ENCODE measurements at places on chromosomes 4 and X. TPM values are rescaled to one million over a fixed set of nuclear protein-coding genes. Genes with fewer than 3 reads are reported as not detected.

OPN1MW3 gene
- not detected for total RNA-seq

KIAA1210 gene
- not detected for total RNA-seq

VSIG4 gene
- 0.25 TPM for total RNA-seq

PAGE2 gene
- not detected for total RNA-seq

DNA sequence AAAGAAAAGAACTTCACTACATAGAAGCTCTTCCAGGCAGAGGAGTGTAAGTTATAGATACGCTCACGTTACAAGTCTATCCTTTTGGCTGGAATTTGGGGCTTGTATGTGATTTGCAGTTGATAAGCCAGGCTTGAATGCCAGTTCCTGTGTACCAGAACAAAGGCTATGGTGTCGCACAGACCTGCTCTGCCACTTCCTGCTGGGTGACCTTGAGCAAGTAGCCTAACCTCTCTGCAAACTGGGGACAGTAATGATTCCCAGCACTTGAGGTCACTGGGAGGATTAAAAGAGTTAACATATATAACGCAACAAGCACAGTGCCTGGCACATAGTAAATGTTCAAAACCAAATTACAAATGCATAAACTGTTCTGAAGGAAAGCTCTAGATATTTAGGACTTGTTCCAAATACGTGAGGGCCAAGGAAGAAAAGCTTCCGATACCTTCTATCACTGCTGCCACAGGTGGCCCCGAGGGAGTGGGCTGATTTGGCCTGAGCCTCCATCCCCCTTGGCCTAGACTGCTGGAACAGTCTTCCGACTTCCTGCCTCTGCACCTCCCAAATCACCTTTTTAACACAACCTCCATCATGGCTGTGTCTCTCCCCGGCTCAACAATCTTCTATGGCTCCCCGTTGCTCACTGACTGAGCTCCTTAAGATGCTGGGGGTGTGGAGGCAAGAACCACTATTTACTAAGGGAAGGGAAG lies 1.3 kb upstream of the SOWAHD start:
- no peaks in the 10 kb centered on the region for H3K36me3 ChIP-seq
- no peak for DNase-seq
- peak overlapping the region; percentile 80 for H3K4me3 ChIP-seq
- peaks cover 13% of the 10 kb centered on the region for H3K27me3 ChIP-seq
- peaks cover 37% of the 10 kb centered on the region for H3K4me1 ChIP-seq

DNA sequence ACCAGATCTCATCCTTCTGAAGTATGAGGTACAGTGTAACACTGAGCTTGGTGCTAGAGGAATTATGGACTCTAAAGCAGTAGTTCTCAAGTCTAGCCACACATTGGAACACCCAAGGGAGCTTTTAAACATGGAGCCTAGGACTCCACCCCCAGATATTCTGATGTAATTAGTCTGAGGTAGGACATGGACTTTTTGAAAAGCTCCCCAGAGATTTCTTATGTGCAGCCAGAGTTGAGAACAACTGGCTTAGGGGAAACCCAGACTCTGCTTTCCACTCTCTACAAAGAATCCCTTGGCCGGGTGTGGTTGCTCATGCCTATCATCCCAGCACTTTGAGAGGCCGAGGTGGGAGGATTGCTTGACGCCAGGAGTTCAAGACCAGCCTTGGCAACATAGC lies 11.6 kb upstream of the GDPD2 start:
- no peak overlapping the region for H3K27ac ChIP-seq
- H3K27me3 ChIP-seq = no peaks in the 10 kb centered on the region
- H3K4me3 ChIP-seq = no peak overlapping the region
- H3K4me1 ChIP-seq = no peaks in the 10 kb centered on the region
- H3K36me3 ChIP-seq = peaks cover 14% of the 10 kb centered on the region

DNA sequence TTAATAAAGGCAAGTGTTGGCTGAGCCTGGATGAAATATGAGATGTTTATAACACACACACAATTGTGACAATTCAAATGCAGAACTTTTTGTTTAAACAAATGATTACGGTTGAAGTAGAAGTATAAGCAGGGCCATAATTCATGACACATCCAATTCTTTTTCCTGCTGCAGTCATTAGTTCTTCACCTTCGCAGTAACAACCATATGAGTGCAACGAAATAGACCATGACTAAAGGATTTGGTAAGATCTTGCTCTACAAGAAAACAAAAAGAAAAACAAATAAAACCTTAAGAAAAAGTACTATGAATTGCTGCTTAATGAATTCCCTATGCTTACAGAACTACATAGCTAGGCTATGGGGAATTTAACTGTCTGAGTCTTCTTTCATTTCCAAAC lies 13.9 kb upstream of the BMPR1B start:
- H3K4me1 ChIP-seq = peaks cover 7% of the 10 kb centered on the region
- no peak for DNase-seq
- H3K4me3 ChIP-seq = no peak overlapping the region
- H3K27me3 ChIP-seq = no peaks in the 10 kb centered on the region

DNA sequence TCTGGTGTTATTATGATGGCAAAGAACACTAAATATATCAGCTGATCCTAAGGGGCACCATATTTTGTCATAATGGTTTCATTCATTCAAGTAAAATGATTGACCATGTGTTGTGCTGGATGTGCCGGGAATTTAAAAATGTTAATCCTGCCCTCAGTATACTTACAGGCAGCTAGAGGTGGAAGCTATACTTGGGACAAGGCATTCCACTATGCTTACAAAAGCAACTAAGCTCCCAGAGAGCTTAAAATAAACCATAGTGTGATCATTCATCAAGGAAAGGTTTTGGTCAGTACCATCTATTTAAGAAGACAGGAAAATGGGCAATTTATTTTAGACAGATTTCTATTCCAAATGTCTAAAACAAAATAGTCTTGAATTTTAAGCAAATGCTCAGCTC lies 46.4 kb downstream of the NR3C2 start:
- H3K4me3 ChIP-seq = no peak overlapping the region
- no peaks in the 10 kb centered on the region for H3K36me3 ChIP-seq
- peaks cover 13% of the 10 kb centered on the region for H3K4me1 ChIP-seq
- no peak for DNase-seq

DNA sequence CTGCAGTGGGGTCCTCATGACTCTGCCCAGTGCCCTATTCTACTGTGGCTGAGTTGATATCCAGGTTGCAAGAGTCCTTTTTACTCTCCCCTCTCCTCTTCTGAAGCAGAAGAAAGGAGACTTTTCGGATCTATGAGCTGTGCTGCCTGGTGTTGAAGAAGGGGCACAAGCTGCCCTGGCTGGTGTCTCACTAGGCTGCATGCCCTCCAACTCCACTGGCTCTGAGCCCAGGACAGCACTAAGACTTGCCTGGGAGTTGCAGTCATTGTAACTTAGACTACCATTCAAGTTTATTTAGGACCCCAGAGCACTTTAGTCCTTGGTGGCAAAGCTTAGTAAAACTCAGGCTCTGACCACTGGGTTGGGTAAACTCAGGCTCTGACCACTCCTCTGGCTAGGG lies 89.4 kb downstream of the GABRB1 start:
- no peaks in the 10 kb centered on the region for H3K4me1 ChIP-seq
- H3K4me3 ChIP-seq = no peak overlapping the region
- no peak overlapping the region for H3K27ac ChIP-seq

GRCh38 chrX:36859231-36859630 lies 148.9 kb upstream of the FAM47C start:
- no peaks in the 10 kb centered on the region for H3K27me3 ChIP-seq
- H3K36me3 ChIP-seq = no peaks in the 10 kb centered on the region
- H3K4me3 ChIP-seq = no peak overlapping the region
- peaks cover 5% of the 10 kb centered on the region for H3K4me1 ChIP-seq

DNA sequence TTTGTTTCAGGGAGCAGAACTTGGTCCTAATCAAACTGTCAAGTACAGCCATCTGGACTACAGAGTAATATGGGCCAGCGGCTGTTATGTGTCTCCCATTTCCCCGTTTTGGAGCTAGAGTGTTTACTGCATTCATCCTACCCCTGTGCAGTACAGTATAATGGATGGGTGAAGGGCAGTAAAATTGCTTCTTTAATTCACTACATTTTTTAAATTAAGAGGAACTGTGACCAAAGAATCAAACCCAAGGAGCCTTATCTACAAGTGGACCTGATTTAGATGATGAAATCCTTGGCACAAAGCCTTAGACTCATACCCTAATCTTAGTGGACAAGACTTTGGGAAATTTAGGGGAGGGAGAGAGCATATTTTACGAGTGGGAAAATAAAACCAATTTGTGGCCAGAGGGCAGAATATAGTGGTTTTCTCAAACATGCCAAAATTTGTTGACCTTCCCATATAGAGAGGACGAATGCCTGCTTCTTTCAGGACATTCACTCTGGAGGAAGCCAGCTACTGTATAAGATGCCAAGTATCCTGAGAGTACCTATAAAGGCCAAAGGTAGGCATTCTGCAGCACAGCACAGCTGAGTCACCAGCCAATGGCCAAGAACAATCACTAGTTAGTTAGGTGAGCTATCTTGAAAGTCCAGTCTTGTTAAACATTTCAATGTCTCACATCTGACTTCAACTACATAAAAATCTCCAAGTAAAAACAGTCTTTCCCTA lies 253.8 kb upstream of the KCNIP4 start:
- no peak overlapping the region for H3K4me3 ChIP-seq
- DNase-seq = no peak
- no peak overlapping the region for H3K27ac ChIP-seq
- H3K4me1 ChIP-seq = no peaks in the 10 kb centered on the region
- H3K36me3 ChIP-seq = no peaks in the 10 kb centered on the region

- H3K27me3 ChIP-seq = no peaks in the 10 kb centered on the region
- peaks cover 18% of the 10 kb centered on the region for H3K4me1 ChIP-seq
- peaks cover 9% of the 10 kb centered on the region for H3K36me3 ChIP-seq
These were observed 1457.2 kb upstream of the PCDH7 start for GRCh38 chr4:29262986-29263385.

DNA sequence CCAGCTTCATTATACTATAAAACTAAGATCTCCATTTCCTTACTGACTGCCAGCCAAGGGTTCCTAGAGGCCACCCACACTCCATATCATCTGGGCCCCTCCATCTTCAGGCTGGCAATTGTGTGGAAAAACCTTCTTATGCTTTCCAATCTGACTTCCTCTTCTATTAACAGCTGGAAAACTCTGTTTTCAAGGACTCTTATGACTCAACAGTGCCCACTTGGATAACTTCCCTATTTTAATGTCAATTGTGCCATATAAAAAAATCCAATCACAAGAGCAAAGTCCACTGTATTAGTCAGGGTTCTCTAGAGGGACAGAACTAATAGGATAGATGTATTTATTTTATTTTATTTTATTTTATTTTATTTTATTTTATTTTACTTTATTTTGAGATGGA lies 41.0 kb upstream of the CPEB2 start:
- H3K27ac ChIP-seq = no peak overlapping the region
- DNase-seq = no peak
- H3K27me3 ChIP-seq = no peaks in the 10 kb centered on the region
- H3K4me3 ChIP-seq = no peak overlapping the region
- no peaks in the 10 kb centered on the region for H3K36me3 ChIP-seq
- H3K4me1 ChIP-seq = no peaks in the 10 kb centered on the region

DNA sequence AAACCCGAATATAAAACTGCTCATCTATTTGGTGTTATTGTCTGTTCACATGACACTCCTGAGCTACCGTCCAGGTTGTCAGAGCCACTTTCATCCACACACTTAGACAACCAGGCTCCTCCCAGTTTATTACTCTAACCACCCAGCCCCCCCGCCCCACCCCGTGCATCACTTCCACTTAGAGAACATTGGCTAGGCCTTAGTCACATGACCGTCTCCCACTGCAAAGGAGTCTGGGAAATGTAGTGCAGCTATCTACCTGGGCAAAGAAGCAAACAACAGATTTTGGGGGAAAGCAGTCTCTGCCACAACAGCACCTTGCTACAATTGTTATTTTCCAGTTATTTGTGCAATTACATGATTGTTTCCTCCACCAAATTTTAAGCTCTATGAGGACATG lies 57.6 kb upstream of the RBPJ start:
- no peak overlapping the region for H3K27ac ChIP-seq
- peaks cover 15% of the 10 kb centered on the region for H3K4me1 ChIP-seq
- H3K4me3 ChIP-seq = no peak overlapping the region
- DNase-seq = peak; percentile 31

GRCh38 chr4:23260511-23260910 lies 567.8 kb downstream of the GBA3 start:
- H3K36me3 ChIP-seq = peaks cover 3% of the 10 kb centered on the region
- no peak overlapping the region for H3K4me3 ChIP-seq
- no peak for DNase-seq
- no peak overlapping the region for H3K27ac ChIP-seq
- H3K27me3 ChIP-seq = no peaks in the 10 kb centered on the region

DNA sequence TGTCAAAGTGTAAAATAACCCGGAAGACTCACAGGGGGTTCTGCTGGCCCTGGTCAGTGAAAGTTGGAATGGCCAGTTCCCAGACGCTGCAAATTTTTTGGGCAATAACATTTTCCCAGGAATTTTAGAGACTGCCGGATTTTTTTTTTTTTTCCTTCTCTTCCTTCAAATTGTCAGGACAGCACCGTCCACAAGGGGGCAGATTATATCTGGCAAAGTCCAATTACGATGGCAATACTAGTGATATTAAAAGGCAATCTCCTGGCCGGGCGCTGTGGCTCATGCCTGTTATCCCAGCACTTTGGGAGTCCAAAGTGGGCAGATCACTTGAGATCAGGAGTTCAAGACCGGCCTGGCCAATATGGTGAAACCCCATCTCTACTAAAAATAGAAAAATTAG lies 20.5 kb downstream of the SLC25A5 start:
- H3K4me1 ChIP-seq = no peaks in the 10 kb centered on the region
- no peak overlapping the region for H3K27ac ChIP-seq
- no peaks in the 10 kb centered on the region for H3K36me3 ChIP-seq
- DNase-seq = peak; percentile 36
- H3K4me3 ChIP-seq = no peak overlapping the region

GRCh38 chr4:19727141-19727540 lies 524.6 kb upstream of the SLIT2 start:
- H3K27me3 ChIP-seq = no peaks in the 10 kb centered on the region
- no peak overlapping the region for H3K27ac ChIP-seq
- H3K36me3 ChIP-seq = peaks cover 4% of the 10 kb centered on the region

- no peaks in the 10 kb centered on the region for H3K36me3 ChIP-seq
- no peaks in the 10 kb centered on the region for H3K27me3 ChIP-seq
- peak; percentile 26 for DNase-seq
- H3K4me1 ChIP-seq = peaks cover 17% of the 10 kb centered on the region
- no peak overlapping the region for H3K4me3 ChIP-seq
These were observed 424.5 kb upstream of the CTSO start for GRCh38 chr4:156378033-156378665.

- no peak overlapping the region for H3K27ac ChIP-seq
- no peaks in the 10 kb centered on the region for H3K36me3 ChIP-seq
- DNase-seq = no peak
- H3K4me3 ChIP-seq = no peak overlapping the region
- H3K27me3 ChIP-seq = no peaks in the 10 kb centered on the region
These were observed 953 bp downstream of the EPGN start for GRCh38 chr4:74309223-74309622.

- H3K4me3 ChIP-seq = peak overlapping the region; percentile 58
- peaks cover 47% of the 10 kb centered on the region for H3K27me3 ChIP-seq
- no peaks in the 10 kb centered on the region for H3K36me3 ChIP-seq
- no peak overlapping the region for H3K27ac ChIP-seq
These were observed 845 bp downstream of the ZAR1 start for GRCh38 chr4:48490680-48491513.

GRCh38 chrX:723781-724180 lies 93.2 kb downstream of the SHOX start:
- H3K4me1 ChIP-seq = peaks cover 7% of the 10 kb centered on the region
- H3K4me3 ChIP-seq = no peak overlapping the region
- H3K27me3 ChIP-seq = no peaks in the 10 kb centered on the region
- peaks cover 18% of the 10 kb centered on the region for H3K36me3 ChIP-seq
- no peak for DNase-seq
- H3K27ac ChIP-seq = no peak overlapping the region

All from WTC11 (cell line).